ENCODE measurements at places on chromosomes 2 and 18. TPM values are rescaled to one million over a fixed set of nuclear protein-coding genes. Genes with fewer than 3 reads are reported as not detected.
A peak's percentile ranks its signal among the peaks of the same experiment; 100 is the strongest.

Gene ESPNL
- total RNA-seq = not detected

Gene FBXO15
- total RNA-seq = 5.2 TPM

Gene MEP1B
- not detected for total RNA-seq

Gene CABYR
- 2.9 TPM for total RNA-seq

Gene SERPINB10
- total RNA-seq = not detected

DNA sequence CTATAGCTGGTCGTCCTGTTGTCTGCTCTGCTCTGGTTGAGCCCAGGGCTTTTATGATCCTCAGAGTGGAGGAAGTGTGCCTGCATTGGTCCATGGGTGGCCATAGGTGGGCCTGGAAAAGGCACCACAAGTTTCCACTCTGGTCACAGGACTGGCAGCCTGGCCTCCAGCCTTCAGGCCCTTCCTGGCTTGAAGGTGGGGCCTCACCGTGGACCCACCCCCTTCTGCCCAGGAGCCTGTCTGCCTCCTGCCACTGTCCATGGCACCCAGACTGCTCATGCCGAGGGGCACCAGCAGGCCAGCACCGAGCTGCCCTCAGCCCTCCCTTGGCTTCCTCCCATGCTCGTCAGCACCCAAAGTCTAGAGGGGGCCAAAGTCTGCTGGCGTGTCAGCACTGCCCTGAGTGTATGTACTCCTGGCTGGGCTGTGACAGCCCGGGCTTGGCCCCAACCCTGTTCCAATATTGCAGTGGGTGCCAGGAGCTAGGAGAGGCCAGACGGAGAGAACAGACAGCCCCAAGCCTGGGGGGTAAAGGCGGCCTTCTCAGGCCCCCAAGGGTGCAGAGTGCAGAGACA is 529.4 kb downstream of the DCC start:
- peak; percentile 52 for DNase-seq
- no peaks in the 10 kb centered on the region for H3K36me3 ChIP-seq
- H3K4me3 ChIP-seq = no peak overlapping the region
- no peak overlapping the region for H3K27ac ChIP-seq
- H3K4me1 ChIP-seq = no peaks in the 10 kb centered on the region

GRCh38 chr2:99468155-99468554 is 21.7 kb downstream of the REV1 start:
- H3K36me3 ChIP-seq = peaks cover 7% of the 10 kb centered on the region
- H3K27ac ChIP-seq = no peak overlapping the region
- H3K4me1 ChIP-seq = peaks cover 13% of the 10 kb centered on the region
- no peak for DNase-seq
- H3K27me3 ChIP-seq = no peaks in the 10 kb centered on the region

DNA sequence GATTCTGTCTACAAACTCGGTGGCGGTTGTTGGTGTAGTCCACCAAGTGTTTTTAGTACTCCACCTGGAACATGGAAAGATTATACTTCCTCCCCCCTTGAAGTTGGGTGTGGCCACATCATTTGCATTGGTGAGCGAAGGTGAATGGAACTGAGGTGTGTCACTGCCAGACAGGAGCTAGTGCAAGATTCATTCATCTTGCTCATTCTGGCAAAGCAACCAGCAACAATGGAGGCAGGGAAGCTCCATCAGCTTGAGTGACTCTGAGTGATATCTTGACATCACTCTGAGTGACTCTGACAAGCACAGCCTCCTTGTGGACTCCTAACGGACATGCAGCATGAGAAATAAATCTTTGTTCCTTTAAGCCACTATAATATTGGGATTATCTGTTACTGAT is 54.7 kb upstream of the SLC1A4 start:
- no peak for DNase-seq
- no peaks in the 10 kb centered on the region for H3K36me3 ChIP-seq
- no peaks in the 10 kb centered on the region for H3K27me3 ChIP-seq
- no peak overlapping the region for H3K4me3 ChIP-seq
- H3K4me1 ChIP-seq = peaks cover 4% of the 10 kb centered on the region

- no peak for DNase-seq
- no peak overlapping the region for H3K4me3 ChIP-seq
- H3K36me3 ChIP-seq = no peaks in the 10 kb centered on the region
- no peak overlapping the region for H3K27ac ChIP-seq
- peaks cover 3% of the 10 kb centered on the region for H3K4me1 ChIP-seq
Measured at GRCh38 chr2:106316915-106317314, 122.8 kb upstream of the UXS1 start.

DNA sequence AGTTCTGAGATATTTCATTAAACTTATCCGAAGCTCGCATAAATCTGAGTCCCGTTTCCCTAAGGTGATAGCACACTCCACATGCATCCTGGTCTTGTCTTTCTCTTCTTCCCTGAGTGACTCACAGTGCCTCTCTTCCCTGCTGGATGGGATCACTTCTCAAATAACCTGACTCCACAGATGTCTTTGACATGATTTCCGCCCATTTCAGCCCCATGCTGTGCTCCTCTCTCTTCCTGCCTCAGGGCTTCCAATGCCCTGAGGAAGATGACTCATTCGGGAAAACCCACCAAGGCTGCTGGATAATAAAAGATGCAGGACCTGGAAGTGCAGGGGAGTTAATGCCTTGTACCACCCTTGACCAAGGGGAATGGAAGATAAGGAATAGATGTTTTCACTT is 441.7 kb upstream of the SOX11 start:
- H3K4me3 ChIP-seq = no peak overlapping the region
- no peaks in the 10 kb centered on the region for H3K27me3 ChIP-seq
- DNase-seq = no peak
- H3K27ac ChIP-seq = no peak overlapping the region
- H3K4me1 ChIP-seq = no peaks in the 10 kb centered on the region

DNA sequence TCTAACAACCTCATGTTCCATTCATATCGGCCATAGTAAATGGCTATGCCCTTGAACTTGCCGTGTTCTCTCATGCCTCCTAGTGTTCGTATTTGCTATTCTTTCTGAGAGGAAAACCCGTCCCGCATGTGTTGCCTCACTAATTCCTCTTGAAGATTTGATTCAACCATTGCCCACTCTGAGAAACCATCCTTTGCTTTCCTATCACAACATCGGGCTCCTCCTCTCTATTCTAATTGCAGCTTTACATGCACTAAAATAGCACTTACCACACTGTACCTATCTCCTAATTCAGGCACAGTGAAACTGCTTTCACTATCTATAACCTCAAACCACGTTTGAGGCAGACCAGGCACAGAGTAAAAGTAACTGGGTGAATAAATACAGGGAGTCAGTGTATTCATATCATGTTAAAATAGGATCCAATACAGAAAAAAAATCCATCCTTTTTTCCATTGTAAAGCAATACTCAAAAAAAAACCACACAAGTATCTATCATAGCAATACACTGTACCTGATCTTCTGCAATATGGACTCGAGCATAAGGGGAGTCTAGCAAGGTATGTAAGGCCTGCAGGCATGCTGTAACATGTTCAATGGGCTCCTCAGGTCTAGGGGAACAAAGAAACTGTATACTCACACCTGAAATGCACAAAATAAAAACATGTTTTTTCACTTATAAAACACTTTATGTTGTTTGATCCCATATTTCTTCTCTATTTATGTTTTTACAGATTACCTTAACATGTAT is 39.0 kb upstream of the STRN start:
- DNase-seq = no peak
- no peaks in the 10 kb centered on the region for H3K27me3 ChIP-seq
- peaks cover 91% of the 10 kb centered on the region for H3K36me3 ChIP-seq
- H3K4me1 ChIP-seq = no peaks in the 10 kb centered on the region
- no peak overlapping the region for H3K27ac ChIP-seq
- H3K4me3 ChIP-seq = no peak overlapping the region

- no peak overlapping the region for H3K27ac ChIP-seq
- H3K4me1 ChIP-seq = no peaks in the 10 kb centered on the region
- H3K36me3 ChIP-seq = no peaks in the 10 kb centered on the region
Measured at GRCh38 chr2:235102896-235103295, 151.1 kb downstream of the SH3BP4 start.

DNA sequence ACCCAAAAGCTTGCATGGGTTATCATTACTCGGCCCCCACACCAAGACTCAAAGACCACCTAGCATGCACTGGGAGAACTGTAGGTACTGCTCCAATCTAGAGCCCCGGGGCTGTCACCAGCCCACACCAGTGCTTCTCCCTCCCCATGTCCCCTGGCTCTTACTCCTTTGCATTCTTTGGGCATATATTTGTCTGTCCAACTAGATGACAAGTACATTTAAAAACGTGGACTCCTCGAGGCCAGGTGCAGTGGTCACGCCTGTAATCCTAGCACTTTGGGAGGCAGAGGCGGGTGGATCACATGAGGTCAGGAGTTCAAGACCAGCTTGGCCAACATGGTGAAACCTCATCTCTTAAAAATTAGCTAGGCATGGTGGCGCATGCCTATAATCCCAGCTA is 7.8 kb downstream of the AFG3L2 start:
- H3K27ac ChIP-seq = no peak overlapping the region
- DNase-seq = no peak
- H3K36me3 ChIP-seq = peaks cover 21% of the 10 kb centered on the region
- H3K4me3 ChIP-seq = no peak overlapping the region
- peaks cover 13% of the 10 kb centered on the region for H3K4me1 ChIP-seq

DNA sequence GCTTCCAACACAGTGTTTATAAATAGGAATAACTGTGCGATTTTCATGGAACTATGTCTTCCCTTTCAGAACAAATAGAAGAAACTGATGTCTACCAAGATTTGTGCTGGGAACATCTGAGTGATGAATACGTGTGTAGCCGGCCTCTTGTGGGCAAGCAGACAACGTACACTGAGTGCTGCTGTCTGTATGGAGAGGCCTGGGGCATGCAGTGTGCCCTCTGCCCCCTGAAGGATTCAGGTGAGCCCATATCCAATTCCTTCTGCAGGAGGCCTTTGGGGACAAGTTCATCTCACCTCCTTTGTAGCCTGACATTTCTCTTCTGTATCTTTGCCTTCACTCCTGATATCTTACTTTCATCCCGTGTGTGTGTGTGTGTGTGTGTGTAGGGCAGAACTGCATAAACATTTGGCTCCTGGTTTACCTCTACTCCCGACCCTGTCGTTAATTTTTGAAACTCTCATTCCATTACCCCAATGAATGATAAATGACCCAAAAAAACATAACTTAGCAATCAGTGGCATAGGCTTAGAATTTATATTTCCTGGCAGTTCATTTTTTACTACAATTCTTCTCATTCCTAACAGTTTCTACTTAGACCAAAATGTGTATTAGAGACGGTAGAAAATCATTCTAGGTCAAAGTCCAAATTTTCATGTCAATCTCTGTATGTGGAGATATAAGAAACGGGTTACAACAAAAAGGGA is 111.0 kb upstream of the RASGRP3 start:
- H3K27me3 ChIP-seq = no peaks in the 10 kb centered on the region
- H3K36me3 ChIP-seq = no peaks in the 10 kb centered on the region
- H3K4me1 ChIP-seq = no peaks in the 10 kb centered on the region
- H3K4me3 ChIP-seq = no peak overlapping the region
- no peak overlapping the region for H3K27ac ChIP-seq

GRCh38 chr18:57164401-57164800 is 17.5 kb downstream of the BOD1L2 start:
- no peak overlapping the region for H3K4me3 ChIP-seq
- no peaks in the 10 kb centered on the region for H3K36me3 ChIP-seq
- no peak overlapping the region for H3K27ac ChIP-seq
- no peaks in the 10 kb centered on the region for H3K4me1 ChIP-seq

DNA sequence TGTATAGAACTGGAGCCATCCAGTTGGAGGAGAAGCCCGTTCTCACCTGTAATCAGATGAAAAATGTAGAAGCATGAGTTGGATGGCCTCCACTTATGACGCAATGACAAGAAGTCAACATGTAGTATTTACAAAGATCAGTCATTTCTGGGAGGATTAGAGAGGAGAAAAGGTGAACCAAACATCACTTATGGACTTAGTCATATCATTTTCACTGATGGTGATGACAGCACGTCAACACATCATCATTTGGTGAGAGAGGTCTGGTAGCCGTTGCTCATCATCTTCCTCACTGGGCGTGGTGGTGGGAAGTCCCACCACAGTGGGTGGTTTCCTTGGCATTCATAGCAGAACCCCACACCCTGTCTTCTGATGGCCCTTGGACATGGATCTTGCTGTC is 264.2 kb upstream of the EPAS1 start:
- no peaks in the 10 kb centered on the region for H3K27me3 ChIP-seq
- H3K4me1 ChIP-seq = peaks cover 33% of the 10 kb centered on the region

GRCh38 chr2:27320958-27321543 is 1.8 kb downstream of the MPV17 start:
- DNase-seq = no peak
- no peaks in the 10 kb centered on the region for H3K36me3 ChIP-seq
- no peak overlapping the region for H3K27ac ChIP-seq
- no peak overlapping the region for H3K4me3 ChIP-seq
- no peaks in the 10 kb centered on the region for H3K27me3 ChIP-seq
- H3K4me1 ChIP-seq = peaks cover 27% of the 10 kb centered on the region

DNA sequence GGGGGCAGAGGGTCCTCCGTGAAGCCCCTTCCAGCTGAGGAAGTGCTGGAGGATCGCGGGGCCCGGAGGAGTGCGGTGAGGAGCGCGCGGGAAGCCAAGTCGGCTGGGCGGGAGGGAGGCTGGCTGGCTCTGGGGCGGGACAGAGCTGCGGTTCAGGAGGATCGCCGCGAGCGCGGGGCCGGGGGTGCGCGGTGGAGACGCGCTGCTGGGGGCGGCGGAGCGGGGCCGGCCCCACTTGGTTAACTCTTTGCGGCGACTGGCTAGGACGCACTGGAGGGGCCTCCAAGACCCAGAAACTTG is 464 bp downstream of the CYBRD1 start:
- H3K4me1 ChIP-seq = peaks cover 35% of the 10 kb centered on the region
- peak overlapping the region; percentile 87 for H3K4me3 ChIP-seq
- no peaks in the 10 kb centered on the region for H3K27me3 ChIP-seq
- H3K36me3 ChIP-seq = no peaks in the 10 kb centered on the region

GRCh38 chr2:10210336-10210735 is 87.8 kb downstream of the RRM2 start:
- no peaks in the 10 kb centered on the region for H3K36me3 ChIP-seq
- no peaks in the 10 kb centered on the region for H3K4me1 ChIP-seq
- no peak for DNase-seq
- no peak overlapping the region for H3K27ac ChIP-seq

DNA sequence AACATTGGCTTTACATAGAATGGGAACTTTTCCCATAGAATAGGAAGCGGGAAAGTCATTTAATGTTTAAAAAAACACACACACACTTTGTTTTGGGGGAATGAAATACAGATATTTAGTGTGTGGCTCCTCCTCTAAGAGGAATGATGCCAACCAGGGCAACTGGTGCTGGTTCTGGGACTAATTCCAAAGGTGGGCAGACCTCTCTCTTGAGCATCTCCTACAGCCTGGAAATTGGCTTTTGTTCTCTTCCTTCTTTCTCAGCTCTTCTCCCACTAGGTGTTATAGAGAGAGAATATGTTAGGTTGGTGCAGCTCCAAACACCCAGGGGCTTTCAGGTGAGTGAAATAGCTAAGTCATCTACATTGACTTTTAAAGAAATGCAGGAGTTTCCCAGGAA is 190.1 kb downstream of the RAD51AP2 start:
- H3K36me3 ChIP-seq = no peaks in the 10 kb centered on the region
- H3K4me1 ChIP-seq = no peaks in the 10 kb centered on the region
- H3K27me3 ChIP-seq = no peaks in the 10 kb centered on the region
- no peak for DNase-seq
- no peak overlapping the region for H3K27ac ChIP-seq

All from upper lobe of left lung (tissue), 6 donors.